ENCODE measurements at places on chromosomes 1 and 21. TPM values are rescaled to one million over a fixed set of nuclear protein-coding genes. Genes with fewer than 3 reads are reported as not detected.
A peak's percentile ranks its signal among the peaks of the same experiment; 100 is the strongest.

Gene NASP
- 488 TPM for total RNA-seq

DNA sequence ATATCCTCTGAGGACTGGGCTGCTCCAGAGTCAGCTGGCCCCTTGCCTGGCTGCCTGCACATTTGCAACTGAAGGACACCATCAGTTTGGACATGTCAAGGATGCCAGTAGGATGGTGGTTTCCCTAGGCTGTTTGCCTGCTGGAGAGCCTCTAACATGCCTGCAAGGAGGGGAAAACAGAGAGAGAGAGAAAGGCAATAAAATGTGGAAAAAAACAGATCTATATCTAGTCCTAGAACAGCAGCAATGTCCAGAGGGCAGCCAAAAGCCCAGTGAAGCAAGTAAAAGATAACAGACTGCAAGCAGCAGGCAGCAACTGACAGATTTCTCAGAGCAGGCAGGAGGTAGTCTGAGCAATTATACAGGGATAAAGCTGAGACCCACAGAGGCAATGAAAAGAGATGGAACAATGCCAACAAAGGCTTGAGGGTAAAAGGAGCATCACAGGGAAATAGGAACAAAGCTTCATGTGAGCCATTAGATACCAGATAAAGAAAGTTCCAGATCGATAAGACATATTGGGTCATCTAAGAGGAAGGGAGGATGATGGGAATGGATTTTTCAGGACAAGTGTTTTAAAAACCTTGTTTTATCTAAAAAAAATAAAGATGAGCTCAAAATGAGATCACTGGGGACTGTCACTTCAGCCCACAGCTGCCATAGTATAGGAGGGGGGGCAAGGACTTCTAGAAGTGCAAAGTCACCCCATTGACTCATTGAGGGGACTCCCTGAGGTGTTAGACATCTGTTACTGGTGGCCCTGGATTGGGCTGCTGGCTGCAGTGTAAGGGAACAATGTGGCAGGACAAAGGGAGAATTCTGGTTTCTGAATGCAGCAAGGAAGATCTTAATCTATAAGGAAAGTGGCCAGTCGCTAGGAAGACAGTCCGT is 38.6 kb upstream of the GADD45A start:
- H3K4me1 ChIP-seq = no peaks in the 10 kb centered on the region
- no peaks in the 10 kb centered on the region for H3K36me3 ChIP-seq
- no peak overlapping the region for H3K27ac ChIP-seq
- H3K4me3 ChIP-seq = no peak overlapping the region

DNA sequence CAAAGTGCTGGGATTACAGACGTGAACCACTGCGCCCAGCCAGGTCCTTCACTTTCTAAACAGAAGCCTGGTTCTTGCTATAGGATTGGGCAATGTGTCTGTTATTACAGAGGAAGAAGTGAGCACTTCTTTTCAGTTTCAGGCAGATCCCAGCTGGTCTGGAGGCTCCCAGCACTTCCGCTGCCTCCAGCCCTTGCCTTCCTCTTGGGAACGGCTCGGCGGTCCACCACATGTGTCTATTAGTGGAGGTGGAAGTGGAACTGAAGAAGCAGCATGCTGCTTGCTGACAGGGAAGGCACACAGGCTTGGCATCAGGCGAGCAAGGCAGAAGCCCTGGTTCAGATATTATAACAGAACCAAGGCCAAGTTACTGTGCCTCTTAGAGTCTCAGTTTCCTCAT is 17.0 kb downstream of the MKNK1 start:
- no peaks in the 10 kb centered on the region for H3K4me1 ChIP-seq
- no peak for DNase-seq
- no peak overlapping the region for H3K4me3 ChIP-seq
- peaks cover 14% of the 10 kb centered on the region for H3K36me3 ChIP-seq
- no peaks in the 10 kb centered on the region for H3K27me3 ChIP-seq

DNA sequence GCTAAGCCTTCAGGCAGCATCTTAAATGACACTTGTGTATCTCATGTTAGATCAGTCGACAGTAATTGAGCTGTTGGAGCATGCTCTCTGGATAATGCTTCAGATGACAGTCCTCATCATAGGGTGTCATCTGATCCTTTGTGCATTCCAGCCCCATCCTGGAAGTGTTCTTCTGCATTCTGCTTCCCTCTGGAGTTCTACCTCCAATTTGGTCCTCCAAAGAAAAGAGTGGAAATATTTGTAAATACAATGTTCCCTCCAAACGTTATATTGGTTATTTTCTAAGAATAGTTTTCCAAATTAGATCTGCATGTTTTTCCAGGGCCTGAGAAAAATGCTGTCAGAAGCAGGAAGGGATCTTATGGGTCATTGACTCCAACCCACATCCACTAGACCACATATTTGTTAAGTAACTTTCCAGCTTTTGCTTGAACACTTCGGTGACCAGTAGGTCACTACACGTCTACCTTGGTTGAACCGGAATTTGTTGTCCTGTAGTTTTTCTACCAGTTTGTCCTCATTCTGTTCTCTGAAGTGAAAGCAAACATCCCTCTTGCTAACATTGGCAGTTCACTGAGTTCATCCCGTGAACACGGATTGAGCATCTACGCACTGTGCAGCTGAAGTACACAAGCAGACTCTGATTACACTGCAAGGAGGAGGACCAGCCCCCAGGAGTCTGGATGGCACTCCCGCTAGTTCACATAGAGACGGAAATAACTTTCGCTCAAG is 136.0 kb downstream of the TLR5 start:
- H3K27ac ChIP-seq = no peak overlapping the region
- H3K4me3 ChIP-seq = no peak overlapping the region
- H3K4me1 ChIP-seq = peaks cover 57% of the 10 kb centered on the region
- H3K27me3 ChIP-seq = peaks cover 80% of the 10 kb centered on the region
- peaks cover 12% of the 10 kb centered on the region for H3K36me3 ChIP-seq

Gene HLX
- total RNA-seq = 0.53 TPM

GRCh38 chr1:22093513-22093912 is 41.0 kb downstream of the CDC42 start:
- peak overlapping the region; percentile 27 for H3K27ac ChIP-seq
- peaks cover 18% of the 10 kb centered on the region for H3K36me3 ChIP-seq
- H3K4me1 ChIP-seq = peaks cover 47% of the 10 kb centered on the region
- H3K27me3 ChIP-seq = no peaks in the 10 kb centered on the region

DNA sequence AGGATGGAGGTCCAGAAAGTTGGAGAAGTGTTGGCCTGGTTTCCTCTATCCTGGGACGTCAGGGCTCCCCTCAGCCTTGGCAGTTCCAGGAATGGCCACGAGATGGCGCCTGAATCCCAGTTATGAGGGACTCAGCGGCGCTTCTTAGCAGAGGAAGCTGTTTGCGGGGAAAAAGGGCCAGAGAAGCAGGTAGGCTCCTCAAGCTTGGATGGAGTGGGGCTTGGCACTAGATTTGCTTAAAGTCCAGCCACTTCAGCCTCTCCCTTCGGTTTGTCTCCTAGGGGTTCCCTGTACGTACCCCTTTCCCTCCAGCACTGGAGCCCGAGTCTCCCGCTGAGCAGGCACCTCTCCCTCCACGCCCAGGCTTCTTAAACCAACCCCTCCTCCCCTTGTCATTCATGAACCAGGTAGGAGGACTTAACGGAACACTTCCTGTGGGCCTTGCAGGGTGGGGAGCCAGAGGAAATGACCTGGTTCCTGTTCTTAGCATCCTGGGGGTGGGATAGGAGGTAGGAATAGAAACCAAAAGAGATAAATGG is 32.0 kb upstream of the TENT5B start:
- peaks cover 58% of the 10 kb centered on the region for H3K4me1 ChIP-seq
- H3K4me3 ChIP-seq = peak overlapping the region; percentile 29
- H3K27me3 ChIP-seq = no peaks in the 10 kb centered on the region
- H3K36me3 ChIP-seq = 0 out of 2 replicates have a peak, but pooled peaks cover 2% of the 10 kb centered on the region

DNA sequence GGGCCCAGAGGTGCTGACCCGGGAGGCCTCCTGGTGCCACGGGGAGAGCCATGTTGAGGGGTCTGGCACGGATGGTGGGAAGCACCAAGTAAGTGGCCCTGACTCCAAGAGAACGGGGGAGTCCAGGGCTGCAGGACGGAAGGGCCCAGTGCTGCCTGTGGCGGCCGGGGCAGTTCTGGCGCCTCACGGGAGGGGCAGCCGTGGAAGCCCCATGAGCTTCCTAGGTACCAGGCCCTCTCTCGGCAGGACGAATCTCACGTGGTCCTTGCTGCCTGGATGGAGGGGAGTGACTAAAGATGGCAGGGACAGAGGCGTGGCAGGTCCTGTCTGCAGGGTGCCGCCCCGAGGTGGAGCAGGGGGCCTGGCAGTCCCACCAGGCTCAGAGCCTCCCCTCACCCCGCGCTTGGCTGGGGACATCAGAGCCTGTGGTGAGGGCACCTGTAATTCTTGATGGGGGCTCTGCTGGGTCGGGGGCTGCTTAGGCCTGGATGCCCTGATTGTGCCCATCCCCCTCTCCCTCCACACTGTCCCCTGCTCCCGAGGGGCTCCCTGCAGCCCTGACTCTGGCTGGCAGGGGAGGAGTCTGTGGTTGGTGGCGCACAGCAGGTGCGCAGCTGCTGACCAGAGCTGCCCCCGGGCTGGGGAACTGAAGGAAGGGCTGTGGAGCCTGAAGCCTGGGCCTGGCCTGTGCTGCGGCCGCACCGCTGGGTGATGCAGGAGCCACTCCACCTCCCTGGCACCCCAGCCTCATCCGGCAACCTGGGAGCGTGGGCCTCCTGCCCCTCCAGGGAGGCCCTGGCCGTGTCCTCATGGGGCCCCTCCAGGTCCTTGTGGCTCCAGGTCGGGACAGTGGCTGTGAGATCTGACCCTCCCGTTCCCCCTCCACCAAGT is 31.4 kb downstream of the POFUT2 start:
- no peaks in the 10 kb centered on the region for H3K4me1 ChIP-seq
- no peak for DNase-seq
- H3K4me3 ChIP-seq = no peak overlapping the region
- H3K27me3 ChIP-seq = no peaks in the 10 kb centered on the region
- no peak overlapping the region for H3K27ac ChIP-seq
- H3K36me3 ChIP-seq = no peaks in the 10 kb centered on the region

Gene TFF3
- 2.9 TPM for total RNA-seq

Gene PDZK1IP1
- total RNA-seq = not detected

GRCh38 chr1:20100632-20101355 is 18.5 kb downstream of the PLA2G2D start:
- peaks cover 26% of the 10 kb centered on the region for H3K36me3 ChIP-seq
- H3K27me3 ChIP-seq = peaks cover 17% of the 10 kb centered on the region
- DNase-seq = peak; percentile 75
- peak overlapping the region; percentile 78 for H3K27ac ChIP-seq
- H3K4me3 ChIP-seq = no peak overlapping the region

Gene OR2L13
- not detected for total RNA-seq

DNA sequence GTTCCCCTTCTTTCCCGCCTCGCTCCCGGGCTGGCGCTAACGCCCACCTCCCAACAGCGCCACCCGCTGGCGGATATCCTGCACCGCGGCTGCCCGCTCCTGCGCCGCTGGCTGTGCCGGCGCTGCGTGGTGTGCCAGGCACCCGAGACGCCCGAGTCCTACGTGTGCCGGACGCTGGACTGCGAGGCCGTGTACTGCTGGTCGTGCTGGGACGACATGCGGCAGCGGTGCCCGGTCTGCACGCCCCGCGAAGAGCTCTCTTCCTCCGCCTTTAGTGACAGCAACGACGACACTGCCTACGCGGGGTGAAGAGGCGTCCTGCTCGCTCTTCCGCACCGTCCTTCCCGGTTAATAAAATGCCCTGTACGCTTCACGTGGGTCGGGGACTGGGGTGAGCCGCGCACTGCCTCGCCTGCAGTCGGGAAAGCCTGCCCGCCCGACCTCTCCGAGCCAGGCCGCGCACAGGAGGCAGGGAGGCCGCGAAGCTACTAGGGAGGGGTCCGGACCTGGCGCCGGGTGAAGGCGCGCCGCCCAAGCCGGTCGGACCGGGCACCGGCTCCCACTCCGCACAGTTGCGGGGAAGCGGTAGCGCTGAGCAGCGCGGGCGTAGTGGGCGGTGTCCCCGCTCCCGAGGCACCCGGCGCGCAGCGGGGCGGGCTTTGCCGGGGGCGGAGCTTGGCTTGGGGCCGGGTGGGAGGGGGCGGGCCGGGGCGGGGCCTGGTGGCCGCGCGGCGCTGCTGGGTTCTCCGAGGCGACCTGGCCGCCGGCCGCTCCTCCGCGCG is at the start of gene ADAM15:
TSS of gene ADAM15 (plus strand) at position 757 of the 782 bp plus-strand sequence. CDS start 71 bp downstream, outside the sequence.
- peak; percentile 92 for DNase-seq
- H3K27ac ChIP-seq = peak within 1 kb of the TSS; percentile 72

DNA sequence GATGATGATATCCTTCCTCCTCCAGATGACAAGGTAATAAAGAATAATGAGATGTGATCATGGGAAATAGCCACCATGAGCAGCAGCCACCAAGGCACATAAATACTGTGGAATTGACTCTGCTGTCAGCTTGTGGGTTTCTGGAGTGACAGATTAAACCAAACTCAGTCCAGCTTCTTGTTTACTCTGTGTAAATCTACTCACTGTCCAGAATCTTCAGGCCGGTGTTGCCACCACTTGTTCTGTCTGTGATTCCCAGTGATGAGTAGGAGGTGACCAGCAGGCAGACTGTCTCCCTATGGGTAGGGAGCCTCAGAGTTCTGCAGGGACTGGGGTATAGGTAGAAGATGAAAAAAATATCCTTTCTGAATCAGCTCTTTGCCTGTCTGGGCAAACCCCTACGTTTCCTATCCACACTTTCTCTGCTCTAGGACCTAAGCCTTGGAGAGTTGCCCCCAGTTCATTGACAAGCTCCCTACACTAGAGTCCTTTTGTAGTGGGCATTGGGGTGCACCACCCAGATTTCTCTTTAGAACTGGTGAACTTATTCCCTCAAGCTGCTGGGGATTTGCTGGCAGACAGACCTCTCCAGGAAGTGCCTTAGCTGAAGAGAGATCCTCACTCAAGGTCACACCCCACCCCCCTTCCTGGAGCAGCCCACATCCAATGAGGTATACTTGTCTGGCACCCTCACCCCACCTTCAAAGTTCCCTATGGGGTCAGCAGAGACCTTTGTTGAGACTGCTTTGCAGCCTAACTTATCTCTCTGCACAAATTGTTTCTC is 47.6 kb downstream of the ATP1A1 start:
- no peak overlapping the region for H3K27ac ChIP-seq
- DNase-seq = no peak
- H3K36me3 ChIP-seq = no peaks in the 10 kb centered on the region
- no peak overlapping the region for H3K4me3 ChIP-seq
- H3K27me3 ChIP-seq = peaks cover 7% of the 10 kb centered on the region

DNA sequence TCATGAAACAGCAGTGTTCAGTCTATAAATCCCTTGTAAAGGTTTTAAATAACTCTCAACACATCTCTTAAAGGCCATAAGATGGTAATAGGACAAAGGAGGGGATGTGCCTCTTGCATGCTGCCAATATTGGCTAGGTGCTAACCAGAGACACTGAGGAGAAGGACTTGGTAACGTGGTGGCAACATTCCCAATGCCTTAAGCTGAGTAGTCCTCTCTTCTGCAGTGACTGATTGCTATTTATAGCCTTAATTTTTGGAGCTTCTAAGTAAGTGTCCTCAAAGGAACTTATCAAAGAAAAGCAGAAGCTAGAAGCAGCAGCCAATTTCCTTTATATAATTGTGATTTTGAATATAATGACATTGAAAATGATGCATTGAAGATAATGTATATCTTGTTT is 63.0 kb downstream of the DPT start:
- H3K27ac ChIP-seq = no peak overlapping the region
- DNase-seq = no peak
- H3K4me3 ChIP-seq = no peak overlapping the region
- H3K4me1 ChIP-seq = no peaks in the 10 kb centered on the region
- no peaks in the 10 kb centered on the region for H3K27me3 ChIP-seq

Data from WTC11 (cell line).